ENCODE measurements at places on chromosomes 2 and 18. TPM values are rescaled to one million over a fixed set of nuclear protein-coding genes. Genes with fewer than 3 reads are reported as not detected.

GRCh38 chr2:9578467-9579235 lies 23.0 kb upstream of the ADAM17 start:
- DNase-seq: no peak

- no peak for DNase-seq
Measured at GRCh38 chr2:157603198-157603597, 25.5 kb downstream of the ACVR1C start.

L3MBTL4 gene
- total RNA-seq: 4.9 TPM

PTH2R gene
- total RNA-seq: not detected
